Lower lobe of right lung (tissue), 2 donors: ENCODE measurements at places on chromosomes 3 and 15. TPM values are rescaled to one million over a fixed set of nuclear protein-coding genes. Genes with fewer than 3 reads are reported as not detected.

GRCh38 chr3:173876476-173876875, 478.9 kb downstream of the NLGN1 start:
- DNase-seq = no peak

GRCh38 chr3:187286467-187287059, 5.0 kb downstream of the MASP1 start:
- DNase-seq = no peak

DNA sequence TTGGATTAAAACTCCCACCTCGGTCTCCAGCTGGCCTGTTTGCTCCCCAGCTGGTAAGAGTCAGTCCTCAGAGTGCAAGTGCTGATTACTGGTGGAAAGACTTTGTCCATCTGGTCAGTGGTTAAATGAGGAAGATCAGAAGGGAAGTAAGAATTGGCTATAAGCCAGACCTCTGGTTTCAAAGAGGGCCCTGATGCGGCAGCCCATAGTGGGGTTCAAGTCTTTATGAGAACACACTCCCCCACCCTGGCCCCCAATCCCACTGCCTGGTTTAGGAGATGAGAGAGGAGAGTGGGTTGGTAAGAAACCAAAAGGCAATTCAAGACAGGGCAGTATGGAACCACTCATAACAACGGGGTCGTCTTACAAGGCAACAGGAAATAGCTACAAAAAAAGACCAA, 65.0 kb downstream of the FRMD4B start:
- no peak for DNase-seq

DNA sequence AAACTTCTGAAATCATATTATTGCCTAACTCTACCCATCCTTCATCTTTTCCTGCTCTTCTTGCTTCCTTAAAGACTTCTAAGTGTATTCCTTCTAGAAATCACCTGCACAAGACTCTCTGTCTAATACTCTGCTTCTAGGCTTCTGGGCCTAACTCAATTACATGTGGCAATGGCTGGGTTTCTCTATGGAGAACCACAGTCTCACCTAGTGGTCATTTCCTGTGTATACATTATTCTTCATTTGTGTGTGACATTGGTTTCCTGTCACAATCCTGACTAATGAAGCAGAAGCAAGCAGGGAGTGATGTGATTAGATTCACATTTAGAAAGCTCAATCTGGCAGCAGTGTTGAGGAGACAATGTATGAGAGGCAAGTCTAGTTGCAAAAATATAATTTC, 16.9 kb upstream of the CLDN1 start:
- no peak for DNase-seq

GRCh38 chr3:123740391-123740822, 143.7 kb downstream of the MYLK start:
- no peak for DNase-seq

DNA sequence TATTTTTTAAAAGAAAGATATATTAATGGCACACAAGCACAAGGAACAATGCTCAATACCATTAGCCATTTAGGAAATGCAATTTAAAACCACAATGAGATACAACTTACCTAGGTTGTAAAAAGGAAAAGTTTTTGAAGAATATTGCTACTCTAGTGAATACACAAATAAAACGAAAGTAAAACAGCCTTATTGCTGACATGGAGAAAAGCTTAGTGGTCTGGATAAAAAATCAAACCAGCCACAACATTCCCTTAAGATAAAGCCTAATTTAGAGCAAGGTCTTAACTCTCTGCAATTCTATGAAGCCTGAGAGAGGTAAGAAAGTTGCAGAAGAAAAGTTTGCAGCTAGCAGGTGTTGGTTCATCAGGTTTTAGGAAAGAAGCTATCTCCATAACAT, 892.7 kb upstream of the ALCAM start:
- no peak for DNase-seq

GRCh38 chr15:50064673-50065072, 54.4 kb downstream of the ATP8B4 start:
- no peak for DNase-seq

GRCh38 chr3:69821133-69821532, 81.9 kb downstream of the MITF start:
- no peak for DNase-seq

DNA sequence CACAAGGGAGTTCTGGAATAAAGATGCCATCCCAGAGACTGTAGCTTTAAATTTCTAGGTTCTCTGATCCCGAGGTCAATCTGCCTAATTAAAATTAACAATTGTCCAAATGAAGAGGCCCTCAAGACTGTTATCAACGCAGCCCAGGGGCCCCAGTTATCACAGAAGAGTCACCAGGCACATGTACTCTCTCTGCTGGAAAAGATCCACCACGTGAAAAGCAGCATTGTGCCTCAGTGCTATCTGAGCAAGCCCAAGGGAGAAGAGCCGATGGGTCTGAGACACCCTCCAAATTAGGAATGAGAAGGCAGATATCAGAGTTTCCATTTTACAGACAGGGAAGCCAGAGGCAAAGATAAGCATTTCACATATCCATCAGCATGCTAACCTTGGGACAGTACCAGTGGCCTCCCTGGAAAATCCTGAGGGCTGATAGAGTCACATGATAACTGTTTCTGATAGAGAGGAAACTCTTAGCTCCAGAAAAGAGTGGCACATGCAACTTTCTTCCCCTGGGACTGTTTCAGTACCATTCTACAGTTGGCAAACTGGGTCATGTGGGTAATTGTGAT, 55.5 kb downstream of the ITGB5 start:
- DNase-seq = no peak

DNA sequence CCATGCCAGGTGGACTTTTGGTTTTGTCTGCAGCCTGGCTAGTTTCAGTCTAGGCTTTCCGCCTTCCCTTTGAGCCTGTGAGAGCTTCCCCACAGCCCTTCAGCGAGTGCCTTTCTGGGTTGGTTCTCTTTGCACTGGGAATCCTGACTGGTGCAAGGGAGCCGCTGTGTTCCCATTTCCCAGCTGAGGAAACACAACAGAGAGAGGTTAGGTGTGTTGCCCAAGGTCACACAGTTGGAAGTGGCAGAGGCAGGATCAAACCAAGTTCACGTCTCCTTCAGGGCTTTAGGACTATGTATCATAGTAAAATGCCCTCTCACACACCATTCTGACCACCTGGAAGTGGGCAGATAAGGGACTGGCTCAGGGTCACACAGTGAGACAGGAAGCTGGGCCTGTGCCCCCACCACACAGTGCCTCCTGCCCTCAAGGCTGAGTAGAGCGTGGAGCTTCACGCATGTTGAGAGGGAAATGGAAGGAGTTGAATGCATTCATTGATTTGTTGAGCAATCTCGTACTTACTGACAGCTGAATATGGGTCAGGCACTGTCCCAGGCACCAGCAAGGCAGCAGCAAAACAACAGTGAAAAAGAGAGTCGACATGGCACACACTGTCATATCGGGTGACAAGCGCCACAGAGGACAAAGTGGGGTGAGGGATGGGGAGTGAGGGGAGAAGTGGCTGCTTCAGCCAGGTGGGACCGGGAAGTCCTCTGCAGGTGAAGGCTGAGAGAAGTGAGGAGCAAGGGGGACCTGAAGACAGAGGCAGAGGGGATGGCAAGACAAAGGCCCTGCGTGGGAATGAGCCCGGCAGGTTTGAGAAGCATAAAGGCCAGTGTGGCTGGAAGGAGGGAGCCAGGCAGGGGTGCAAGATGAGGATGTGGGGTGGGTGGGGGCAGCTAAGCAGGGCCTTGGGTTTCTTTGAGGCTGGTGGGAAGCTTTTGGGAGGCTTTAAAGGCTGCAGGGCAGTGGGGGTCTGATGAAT, 12.3 kb upstream of the ANPEP start:
- no peak for DNase-seq

DNA sequence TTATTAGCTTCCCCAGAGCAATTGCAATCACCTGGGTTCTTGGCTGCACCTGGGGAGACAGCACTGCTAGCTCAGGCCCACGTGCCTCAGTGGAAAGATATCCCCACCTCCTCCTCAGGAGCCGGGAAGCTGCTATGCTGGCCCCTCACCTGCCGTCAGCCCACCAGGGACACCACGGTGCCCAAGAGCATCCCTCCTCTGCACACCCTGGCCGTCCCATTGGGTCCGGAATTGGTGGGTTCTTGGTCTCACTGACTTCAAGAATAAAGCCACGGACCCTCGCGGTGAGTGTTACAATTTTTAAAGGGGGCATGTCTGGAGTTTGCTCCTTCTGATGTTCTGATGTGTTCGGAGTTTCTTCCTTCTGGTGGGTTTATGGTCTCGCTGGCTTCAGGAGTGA, 72.3 kb upstream of the MEF2A start:
- no peak for DNase-seq

DNA sequence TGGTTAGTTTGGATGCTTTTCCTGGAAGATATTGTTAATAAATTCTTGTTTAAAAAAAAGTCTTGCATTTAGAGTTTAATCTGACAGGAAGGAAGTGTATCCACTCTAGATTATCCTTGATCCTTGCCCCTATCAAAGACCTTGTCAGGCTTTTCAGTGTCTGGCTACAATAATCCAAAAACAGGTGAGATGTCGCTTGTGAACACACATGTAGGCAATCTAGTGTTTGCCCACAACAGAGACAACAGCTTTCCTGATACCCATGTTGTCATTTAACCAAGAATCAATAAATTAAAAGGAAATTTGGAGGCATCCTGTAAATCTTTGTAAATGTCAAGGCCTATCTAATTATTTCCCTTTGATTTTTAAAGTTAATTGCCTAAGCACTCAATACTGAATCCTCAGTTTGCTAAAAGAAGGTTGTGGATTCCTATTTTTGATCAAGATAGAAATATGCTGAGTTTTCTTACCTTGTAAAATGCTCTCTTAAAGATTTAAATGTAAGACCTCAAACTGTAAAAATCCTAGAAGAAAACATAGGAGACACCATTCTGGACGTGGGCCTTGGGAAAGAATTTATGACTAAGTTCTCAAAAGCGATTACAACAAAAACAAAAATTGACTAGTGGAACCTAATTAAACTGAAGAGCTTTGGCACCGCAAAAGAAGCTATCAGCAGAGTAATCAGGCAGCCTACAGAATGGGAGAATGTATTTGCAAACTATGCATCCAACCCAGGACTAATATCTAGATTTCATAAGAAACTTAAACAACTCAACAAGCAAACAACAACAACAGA, 207.7 kb downstream of the NAALADL2 start:
- DNase-seq = no peak

DNA sequence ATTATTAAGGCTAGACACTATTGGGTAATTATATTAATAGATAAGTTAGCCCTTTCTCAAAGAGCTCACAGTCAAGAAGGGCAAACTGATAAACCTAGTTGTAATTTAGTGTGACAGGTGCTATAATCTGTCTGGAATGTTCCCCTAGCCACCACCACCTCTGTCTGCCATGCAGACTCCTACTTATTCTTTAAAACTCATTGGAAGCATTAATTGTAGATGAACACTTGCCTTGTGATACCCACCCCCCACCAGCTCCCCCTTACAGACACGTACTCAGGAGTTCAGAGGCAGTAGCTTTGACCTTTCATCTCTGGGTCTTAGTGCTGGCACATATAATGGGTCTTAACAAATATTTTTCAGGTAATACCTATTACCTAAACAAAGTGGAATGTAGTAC, 195.9 kb downstream of the TP63 start:
- no peak for DNase-seq

- no peak for DNase-seq
Observed at GRCh38 chr3:150225986-150226385, 182.1 kb upstream of the TSC22D2 start.

GRCh38 chr15:84604826-84605553, 4.2 kb downstream of the ZSCAN2 start:
- DNase-seq = no peak

GRCh38 chr3:184085389-184085852, 11.4 kb upstream of the HTR3E start:
- DNase-seq = no peak

DNA sequence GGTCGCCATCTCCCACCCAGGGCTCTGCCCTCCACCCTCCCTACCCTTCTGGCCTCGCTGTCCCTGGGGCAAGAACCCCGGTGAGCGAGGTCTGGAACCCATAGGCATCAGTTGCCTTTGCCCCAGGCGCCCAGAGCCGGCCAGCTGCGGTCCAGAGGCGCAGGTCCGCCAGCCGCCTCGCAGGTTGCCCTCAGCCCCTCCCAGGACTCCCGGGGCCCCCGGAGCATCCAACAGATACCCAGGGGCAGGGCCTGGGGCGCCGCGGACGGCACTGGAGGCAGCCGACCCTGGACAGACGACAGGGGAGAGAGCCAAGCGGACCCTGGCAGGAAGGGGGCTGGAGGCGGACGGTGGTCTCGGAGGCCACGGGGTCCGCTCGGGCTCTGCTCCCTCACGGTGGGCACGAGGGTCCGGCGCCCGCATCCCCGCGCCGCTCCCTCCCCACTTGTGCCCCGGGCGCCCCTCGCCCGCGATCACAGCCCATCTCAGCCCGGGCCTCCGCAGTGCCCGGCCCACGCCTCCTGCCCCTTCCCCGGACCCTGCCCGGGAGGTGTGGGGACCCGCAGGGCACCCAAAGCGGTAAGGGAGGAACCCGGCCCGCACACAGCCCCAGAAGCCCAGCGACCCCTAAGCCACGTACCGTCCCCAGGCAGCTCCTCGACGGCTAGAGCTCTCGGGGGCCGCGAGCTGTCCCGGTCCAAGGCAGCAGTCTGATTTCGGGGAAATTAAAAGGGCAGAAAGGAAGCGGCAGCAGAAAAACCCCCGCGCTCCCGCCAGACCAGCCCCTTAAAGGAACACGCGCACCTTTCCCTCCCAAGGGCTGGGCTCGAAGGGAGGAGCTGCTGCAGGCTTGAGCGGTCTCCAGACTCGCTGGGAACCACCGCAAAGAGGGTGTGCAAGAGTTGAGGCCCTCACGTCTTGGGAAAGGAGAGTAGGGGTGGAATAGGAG, at the start of gene HAPLN3:
TSS of gene HAPLN3 (minus strand) at position 726 of the 949 bp plus-strand sequence. CDS start 8,246 bp downstream, outside the sequence.
- DNase-seq = no peak

DNA sequence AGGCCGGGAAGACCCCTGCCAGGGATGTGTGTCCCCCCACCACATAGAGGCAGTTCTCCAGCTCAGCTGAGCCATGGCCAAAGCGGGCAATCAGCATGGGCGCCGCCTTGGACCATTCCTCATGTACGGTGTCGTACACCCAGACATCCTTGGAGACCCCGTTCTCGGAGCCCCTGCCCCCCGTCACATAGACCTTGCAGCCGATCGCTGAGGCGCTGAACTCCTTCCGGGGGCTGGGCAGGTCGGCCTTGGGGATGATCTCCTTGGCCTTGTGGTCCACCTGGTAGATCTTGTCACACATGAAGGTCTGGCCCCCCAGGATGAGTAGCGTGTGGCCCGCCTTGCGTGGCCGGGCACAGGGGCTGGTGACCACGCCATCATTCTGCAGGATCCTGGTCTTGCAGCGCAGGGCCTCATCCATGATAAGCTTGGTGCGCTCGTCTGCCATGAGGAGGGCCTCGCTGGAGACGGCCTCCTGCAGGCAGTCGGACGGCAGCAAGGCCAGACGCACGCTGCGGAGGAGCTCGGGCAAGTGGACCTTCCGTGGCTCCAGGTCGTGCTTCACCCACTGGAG, 26.0 kb downstream of the KLHL25 start:
- no peak for DNase-seq

The LIPH gene
- total RNA-seq = 29.7 TPM

The AGBL1 gene
- 12.0 TPM for total RNA-seq

The ACKR2 gene
- 5.3 TPM for total RNA-seq

The IL20RB gene
- total RNA-seq = 1.8 TPM

The CP gene
- 48.9 TPM for total RNA-seq

The RAD51 gene
- total RNA-seq = 1.1 TPM

The HTR3E gene
- total RNA-seq = not detected

The TMEM43 gene
- 73.7 TPM for total RNA-seq

The TM4SF18 gene
- 6.5 TPM for total RNA-seq

The LDHAL6B gene
- not detected for total RNA-seq

The TFDP2 gene
- total RNA-seq = 41.3 TPM

The UACA gene
- total RNA-seq = 35.7 TPM
